Naive thymus-derived CD4-positive, alpha-beta T cell (primary cell): ENCODE measurements at places on chromosomes 6 and 20. TPM values are rescaled to one million over a fixed set of nuclear protein-coding genes. Genes with fewer than 3 reads are reported as not detected.

GRCh38 chr6:154731296-154732218 lies 1.7 kb upstream of the SCAF8 start:
- H3K36me3 ChIP-seq: no peaks in the 10 kb centered on the region
- no peaks in the 10 kb centered on the region for H3K27me3 ChIP-seq
- H3K27ac ChIP-seq: no peak overlapping the region
- peaks cover 24% of the 10 kb centered on the region for H3K4me1 ChIP-seq
- DNase-seq: no peak

GRCh38 chr6:127332383-127332961 lies 10.9 kb downstream of the ECHDC1 start:
- peaks cover under 1% of the 10 kb centered on the region for H3K4me1 ChIP-seq
- H3K36me3 ChIP-seq: no peaks in the 10 kb centered on the region
- H3K27ac ChIP-seq: no peak overlapping the region
- H3K4me3 ChIP-seq: no peak overlapping the region
- H3K27me3 ChIP-seq: no peaks in the 10 kb centered on the region

DNA sequence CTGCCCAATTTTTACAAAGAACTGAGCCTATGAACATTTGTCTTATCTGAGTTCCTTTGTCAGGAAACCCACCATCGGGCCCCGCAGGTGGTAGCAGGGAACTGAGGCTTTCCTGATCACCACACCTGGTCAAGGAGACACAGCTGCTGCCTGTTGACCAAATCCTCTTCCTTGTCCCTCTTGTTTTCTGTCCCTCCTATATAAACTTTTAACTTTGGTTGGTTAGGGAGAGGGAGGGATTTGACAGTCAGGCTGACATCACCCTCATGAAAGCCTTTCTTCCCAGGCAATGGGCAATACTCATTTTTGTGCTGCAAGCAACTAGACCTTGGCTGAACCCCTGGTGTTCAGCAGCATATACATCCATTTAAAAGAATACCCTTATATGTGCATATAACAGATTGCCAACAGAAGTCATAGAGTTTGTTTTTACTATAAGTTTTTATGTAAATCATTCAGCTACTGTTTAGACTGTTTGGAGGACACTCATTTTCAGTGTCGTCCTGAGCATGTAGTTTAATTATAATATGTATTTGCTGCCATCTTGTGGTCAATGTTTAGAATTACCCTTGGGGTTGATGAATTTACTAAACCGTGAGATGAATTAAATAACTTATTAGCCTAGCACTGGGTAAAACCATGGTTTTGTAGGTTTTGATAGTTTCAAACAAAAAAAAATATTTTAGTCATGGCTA lies 17.0 kb downstream of the CRISP1 start:
- no peaks in the 10 kb centered on the region for H3K36me3 ChIP-seq
- no peaks in the 10 kb centered on the region for H3K27me3 ChIP-seq
- DNase-seq: peak; percentile 13
- no peaks in the 10 kb centered on the region for H3K4me1 ChIP-seq

The CCR6 gene
- not detected for total RNA-seq

- no peaks in the 10 kb centered on the region for H3K36me3 ChIP-seq
- no peak overlapping the region for H3K4me3 ChIP-seq
- DNase-seq: no peak
- H3K4me1 ChIP-seq: no peaks in the 10 kb centered on the region
- no peak overlapping the region for H3K27ac ChIP-seq
- H3K27me3 ChIP-seq: no peaks in the 10 kb centered on the region
Observed at GRCh38 chr6:20001286-20001685, 164.1 kb downstream of the ID4 start.

GRCh38 chr20:43938932-43939761 lies 24.5 kb downstream of the TOX2 start:
- no peak for DNase-seq
- peaks cover 16% of the 10 kb centered on the region for H3K4me1 ChIP-seq
- no peak overlapping the region for H3K27ac ChIP-seq

The AVP gene
- total RNA-seq: not detected

DNA sequence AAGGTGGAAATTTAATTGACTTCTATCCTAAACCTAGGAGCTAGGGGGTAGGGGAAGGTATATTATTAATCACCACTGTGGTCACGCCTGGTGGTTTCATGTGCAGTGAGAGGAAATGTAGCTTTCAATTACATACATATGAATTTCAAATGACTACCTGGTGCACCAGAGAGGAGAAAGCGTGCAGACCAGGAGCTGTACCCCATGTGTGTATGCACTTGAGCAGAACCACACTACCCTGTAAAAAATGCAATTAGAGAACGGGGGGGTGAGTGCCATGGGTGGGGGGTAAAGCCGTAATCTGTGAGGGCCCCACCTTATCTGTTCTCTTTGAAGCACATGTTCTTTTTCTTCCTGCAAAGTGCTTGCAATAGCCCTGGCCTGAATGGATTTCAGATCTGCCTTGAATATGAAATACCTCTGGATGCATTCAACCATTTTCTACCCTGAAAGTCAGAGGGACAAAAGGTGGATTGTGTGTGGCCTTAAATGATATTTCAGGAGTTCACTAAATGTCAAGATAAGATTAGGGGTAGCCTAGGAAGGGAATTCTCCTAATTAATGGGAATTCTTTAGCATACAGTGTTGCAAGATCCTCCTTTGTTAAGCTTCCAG lies 30.9 kb upstream of the EDN3 start:
- no peaks in the 10 kb centered on the region for H3K27me3 ChIP-seq
- no peaks in the 10 kb centered on the region for H3K36me3 ChIP-seq
- no peak overlapping the region for H3K4me3 ChIP-seq
- peaks cover 14% of the 10 kb centered on the region for H3K4me1 ChIP-seq
- no peak overlapping the region for H3K27ac ChIP-seq
- DNase-seq: no peak

The BANF2 gene
- not detected for total RNA-seq

- no peak for DNase-seq
- no peaks in the 10 kb centered on the region for H3K4me1 ChIP-seq
- H3K4me3 ChIP-seq: no peak overlapping the region
- H3K36me3 ChIP-seq: no peaks in the 10 kb centered on the region
- H3K27me3 ChIP-seq: peaks cover 23% of the 10 kb centered on the region
Observed at GRCh38 chr6:28816909-28817807, 106.6 kb downstream of the TRIM27 start.

The EPPIN gene
- not detected in 2 replicates for total RNA-seq

DNA sequence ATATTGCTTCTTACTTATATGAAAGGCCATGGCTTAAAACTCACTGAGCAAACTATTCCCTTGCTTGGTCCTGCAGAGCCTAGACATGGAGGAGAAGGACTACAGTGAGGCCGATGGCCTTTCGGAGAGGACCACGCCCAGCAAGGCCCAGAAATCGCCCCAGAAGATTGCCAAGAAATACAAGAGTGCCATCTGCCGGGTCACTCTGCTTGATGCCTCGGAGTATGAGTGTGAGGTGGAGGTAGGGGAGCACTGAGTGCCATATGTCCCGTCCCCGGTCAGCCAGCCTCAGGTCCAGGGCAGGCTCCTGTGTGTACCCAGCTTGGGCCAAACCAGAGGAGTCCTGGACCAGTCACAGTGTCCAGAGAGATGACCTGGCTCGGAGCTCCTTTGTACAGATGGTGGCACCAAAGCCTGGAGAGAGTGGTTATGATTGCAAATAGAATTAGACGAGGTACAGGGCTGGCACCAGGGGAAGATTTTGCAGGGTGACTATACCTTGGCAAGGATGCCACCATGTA lies 21.0 kb downstream of the EPB41L1 start:
- H3K27ac ChIP-seq: no peak overlapping the region
- no peak overlapping the region for H3K4me3 ChIP-seq
- DNase-seq: no peak
- no peaks in the 10 kb centered on the region for H3K36me3 ChIP-seq

GRCh38 chr6:5998236-5998635 lies 8.5 kb downstream of the NRN1 start:
- H3K36me3 ChIP-seq: no peaks in the 10 kb centered on the region
- no peak for DNase-seq
- H3K4me3 ChIP-seq: no peak overlapping the region
- no peak overlapping the region for H3K27ac ChIP-seq

DNA sequence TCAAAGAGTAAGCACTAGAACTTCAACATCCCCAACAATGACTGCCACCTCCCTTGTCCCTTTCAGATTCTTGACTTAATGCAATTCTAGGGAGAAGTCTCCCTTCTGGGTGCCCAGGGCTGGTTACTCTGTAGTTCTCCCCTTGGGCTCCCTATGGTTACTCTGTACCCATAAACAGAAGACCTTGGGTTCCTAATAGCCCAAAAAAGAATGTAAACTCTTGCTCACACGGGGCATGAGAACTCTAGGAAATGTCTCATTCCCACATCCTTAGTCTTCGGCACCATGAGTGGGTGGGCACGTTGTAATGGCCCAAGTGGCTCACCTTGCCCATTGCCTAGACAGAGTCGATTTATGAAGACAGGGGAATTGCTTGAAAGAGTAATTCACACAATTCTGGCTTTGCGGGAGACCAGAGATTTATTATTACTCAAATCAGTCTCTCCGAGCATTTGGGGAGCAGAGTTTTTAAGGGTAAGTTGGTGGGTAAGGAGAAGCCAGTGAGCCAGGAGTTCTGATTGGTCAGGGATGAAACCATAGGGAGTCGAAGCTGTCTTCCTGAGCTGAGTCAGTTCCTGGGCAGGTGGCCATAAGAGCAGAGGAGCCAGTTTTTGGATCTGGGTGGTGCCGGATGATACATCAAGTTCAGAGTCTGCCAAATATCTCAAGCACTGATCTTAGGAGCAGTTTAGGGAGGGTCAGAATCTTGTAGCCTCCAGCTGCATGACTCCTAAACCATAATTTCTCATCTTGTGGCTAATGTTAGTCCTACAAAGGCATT lies 61.2 kb upstream of the SIRPG start:
- H3K36me3 ChIP-seq: no peaks in the 10 kb centered on the region
- no peaks in the 10 kb centered on the region for H3K27me3 ChIP-seq
- H3K4me1 ChIP-seq: no peaks in the 10 kb centered on the region
- no peak overlapping the region for H3K27ac ChIP-seq

DNA sequence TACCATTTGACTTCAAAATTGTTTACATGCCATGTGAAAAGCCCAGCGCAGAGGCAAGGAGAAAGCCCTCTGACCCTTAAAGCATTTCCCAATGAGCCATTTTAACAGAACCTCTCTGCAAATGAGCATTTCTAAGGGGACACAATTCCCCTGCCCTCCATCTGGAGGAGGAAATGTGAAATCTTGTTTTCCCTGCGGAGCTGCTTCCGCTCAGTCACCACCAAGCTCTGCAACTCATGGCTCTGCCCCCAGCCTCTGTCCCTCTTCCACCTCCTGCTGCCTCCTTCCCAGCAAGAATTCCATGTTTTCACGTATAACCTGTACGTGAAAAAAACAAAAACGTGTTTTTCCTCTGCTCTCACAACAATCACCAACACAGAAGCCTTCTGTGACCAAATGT lies 12.3 kb downstream of the RIN2 start:
- no peak for DNase-seq
- H3K36me3 ChIP-seq: no peaks in the 10 kb centered on the region
- no peak overlapping the region for H3K27ac ChIP-seq
- no peak overlapping the region for H3K4me3 ChIP-seq
- no peaks in the 10 kb centered on the region for H3K4me1 ChIP-seq
- no peaks in the 10 kb centered on the region for H3K27me3 ChIP-seq
